ENCODE measurements at places on chromosomes 7 and 10.

GRCh38 chr7:133975130-133975529 is 152.0 kb upstream of the LRGUK start:
- DNase-seq: no peak

DNA sequence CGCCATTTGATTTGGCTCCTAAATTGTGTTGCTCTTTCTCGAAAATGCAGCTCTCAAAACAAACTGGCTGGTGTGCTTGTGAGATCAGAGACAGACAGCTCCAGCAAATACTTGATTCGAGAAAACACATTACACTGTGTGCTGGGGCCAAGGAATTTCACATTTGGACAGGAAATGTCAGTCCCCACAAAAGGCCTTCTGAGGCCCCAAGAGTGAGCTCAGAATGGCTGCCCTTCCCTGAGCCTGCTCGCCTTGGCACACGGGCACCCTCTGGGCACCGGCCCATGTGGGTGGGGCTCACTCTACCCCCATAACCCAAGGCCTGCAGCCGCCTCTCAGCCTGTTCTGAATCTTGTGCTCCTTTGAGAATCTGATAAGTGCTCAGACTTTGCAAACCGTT is 13.9 kb upstream of the HSPA12A start:
- no peak for DNase-seq

DNA sequence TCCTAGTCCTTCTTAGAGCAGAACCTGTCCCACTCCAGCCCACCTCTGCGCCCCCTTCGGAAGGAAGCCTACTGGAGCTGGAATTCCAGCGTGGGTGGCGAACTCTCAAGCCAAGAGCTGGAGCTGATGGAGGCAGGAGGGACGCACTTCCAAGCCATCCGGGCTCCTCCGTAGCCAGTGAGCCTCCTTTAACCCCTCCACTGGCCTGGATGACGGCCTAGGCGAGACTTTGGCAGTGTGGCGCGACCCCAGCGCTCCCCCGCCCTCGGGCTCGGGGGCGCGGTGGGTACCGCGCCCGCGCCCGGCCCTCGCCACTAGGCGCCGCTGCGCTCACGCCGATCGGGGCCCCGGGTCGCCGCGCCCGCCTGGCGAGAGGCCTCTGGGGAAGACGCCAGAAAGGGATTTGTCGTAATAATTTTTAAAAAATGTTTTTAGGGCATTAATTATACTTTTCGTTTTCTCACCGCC is 5.1 kb upstream of the EMX2 start:
- peak; percentile 45 for DNase-seq

GRCh38 chr10:60818134-60818770 is 40.0 kb downstream of the CDK1 start:
- no peak for DNase-seq

DNA sequence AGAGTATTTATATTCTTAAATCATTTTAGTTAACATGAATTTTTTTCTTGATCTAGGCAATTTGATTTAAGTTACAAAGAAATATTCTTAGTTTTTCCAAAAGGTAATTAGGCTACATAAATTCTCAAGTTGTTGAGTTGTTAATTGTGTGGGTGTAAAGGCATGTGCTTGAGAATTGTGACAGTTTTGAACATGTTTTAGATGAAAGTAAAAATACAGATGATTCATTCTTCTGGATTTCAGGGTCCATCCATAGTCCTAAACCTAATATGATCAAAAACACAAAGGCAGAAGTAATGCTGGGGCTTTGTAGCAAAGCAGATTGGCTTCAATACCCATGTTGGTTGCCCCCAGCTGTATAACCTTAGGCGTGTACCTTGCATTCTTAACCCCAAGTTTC is 127.9 kb downstream of the CPED1 start:
- no peak for DNase-seq

DNA sequence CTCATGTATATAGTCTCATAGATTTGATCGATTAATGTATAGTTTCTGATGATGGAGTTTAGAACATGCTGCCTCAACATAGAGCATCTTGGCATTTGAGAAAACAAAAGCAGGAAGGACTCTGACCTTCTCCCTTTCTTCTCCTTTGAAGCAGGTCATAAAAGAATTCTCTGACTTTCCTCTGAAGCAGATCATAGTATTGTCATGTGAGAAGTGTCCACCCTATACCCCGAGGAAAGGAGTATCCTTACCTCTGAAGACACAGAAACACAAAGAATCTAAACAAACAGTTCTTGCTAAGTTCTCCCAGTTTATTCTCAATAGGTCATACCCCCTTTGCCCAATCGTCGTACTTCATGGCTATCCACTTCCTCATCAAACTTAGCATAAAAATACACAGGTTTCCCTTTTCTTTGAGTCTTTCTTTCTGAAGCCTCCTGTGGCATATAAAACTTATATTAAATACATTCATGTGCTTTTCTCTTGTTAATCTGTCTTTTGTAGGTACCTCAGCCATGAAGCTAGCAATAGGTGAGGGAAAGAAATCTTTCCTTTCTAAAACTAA is 194.9 kb downstream of the REEP3 start:
- no peak for DNase-seq

DNA sequence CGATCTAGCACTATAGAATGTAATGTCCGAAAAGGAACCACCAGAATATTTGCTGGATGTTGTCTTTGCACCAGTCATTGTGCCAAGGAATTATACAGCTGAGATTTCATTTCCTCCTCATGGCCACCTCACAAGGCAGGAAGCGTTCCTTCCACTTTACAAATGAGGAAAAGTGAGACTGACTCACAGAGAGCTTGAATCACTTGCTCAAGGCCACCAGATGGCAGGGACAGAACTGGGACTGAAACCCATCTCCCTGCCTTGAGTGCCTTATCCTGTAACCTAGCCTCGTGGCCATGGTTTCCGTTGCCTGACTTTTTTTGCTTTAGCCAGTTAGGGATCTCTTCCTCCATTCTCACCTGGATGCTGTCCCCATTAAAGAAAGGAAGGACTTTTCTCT is 44.7 kb upstream of the PDZD8 start:
- DNase-seq: no peak

GRCh38 chr10:124622158-124622557 is 122.0 kb downstream of the FAM53B start:
- DNase-seq: no peak

GRCh38 chr10:29897999-29898716 is 161.2 kb downstream of the JCAD start:
- no peak for DNase-seq

GRCh38 chr7:111147708-111148533 is 57.0 kb downstream of the LRRN3 start:
- no peak for DNase-seq

DNA sequence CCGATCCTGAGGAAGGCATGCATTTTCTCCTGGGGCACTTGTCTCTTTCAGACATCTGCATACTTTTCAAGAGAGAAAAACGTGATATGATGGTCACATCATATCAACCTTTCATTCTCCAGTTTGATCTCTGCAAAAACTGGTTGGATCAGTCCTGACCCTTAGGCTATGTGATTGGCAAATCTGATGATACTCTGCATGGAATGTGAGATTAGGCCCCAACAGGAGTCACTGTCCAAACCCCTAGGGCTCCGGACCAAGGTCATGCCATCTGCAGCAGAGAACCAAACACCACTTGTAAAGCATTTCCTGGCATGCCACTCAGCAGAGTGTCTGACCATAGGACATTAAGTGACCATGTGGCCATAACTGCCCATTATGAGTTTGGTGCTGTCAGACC is 8.6 kb downstream of the GCK start:
- no peak for DNase-seq

DNA sequence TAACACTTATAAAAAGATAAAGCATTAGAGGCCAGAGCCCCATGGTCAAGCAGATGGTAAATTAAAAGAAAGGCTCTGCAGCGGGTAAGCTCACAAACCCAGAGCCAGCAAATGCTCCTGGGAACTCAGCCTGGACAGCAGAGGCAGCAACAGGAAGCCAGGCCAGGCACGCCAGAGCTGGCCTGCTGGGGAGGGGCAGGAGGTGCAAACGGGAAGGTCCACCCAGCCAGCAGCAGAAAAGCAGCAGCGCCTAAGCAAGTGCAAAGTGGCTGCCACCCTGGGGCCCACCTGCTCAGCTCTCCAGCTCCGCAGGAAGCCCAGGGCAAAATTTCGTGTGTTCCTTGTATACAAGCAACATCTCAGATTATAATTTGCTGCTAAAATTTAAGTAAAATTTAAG is 82.7 kb upstream of the GPR22 start:
- peak; percentile 84 for DNase-seq

GRCh38 chr10:63798599-63799498 is 277.6 kb downstream of the REEP3 start:
- no peak for DNase-seq

- no peak for DNase-seq
Measured at GRCh38 chr10:70147259-70147625, 742 bp upstream of the TYSND1 start.

GRCh38 chr7:33901847-33902246 is 3.5 kb upstream of the BMPER start:
- DNase-seq: no peak

GRCh38 chr7:155144371-155144770 is 74.2 kb downstream of the HTR5A start:
- DNase-seq: no peak

DNA sequence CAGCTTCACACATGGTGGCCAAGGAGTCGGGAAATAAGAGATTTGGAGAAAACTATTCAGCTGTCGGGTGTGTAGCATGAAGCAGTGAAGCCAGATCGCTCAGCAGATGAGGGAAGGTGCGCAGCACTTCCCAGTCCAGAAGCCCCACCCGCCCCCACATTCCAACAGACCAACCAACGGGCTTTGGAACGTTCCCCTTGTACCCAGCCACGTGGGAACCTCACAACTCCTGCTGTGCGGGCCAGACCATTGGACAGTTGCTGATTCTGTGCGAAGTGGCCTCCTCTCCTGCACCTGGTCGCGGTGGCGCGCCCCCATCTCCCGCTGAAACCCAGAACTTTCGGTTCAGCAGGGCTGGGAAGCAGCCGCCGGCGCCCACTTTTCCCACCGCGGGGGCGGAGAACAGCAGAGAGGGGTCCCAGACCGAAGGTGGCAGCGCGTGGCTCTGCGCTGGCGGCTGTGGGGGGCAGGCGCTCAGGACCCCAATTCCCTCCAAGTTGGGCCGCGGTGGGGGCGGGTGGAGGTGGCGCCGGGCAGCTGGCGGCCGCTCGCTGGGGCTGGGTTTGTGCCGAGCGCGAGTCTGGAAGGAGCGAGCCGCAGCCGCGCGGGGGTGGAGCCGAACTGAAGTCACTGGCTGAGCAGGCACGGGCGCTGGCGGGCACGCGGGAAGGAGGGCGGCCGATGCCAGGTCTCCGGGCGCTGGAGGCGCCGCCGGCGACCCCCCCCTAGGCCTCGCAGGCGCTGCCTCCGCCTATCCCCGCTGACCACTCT is 1301.5 kb upstream of the SORCS1 start:
- DNase-seq: no peak

GRCh38 chr10:126247446-126247975 is 140.8 kb downstream of the ADAM12 start:
- no peak for DNase-seq

DNA sequence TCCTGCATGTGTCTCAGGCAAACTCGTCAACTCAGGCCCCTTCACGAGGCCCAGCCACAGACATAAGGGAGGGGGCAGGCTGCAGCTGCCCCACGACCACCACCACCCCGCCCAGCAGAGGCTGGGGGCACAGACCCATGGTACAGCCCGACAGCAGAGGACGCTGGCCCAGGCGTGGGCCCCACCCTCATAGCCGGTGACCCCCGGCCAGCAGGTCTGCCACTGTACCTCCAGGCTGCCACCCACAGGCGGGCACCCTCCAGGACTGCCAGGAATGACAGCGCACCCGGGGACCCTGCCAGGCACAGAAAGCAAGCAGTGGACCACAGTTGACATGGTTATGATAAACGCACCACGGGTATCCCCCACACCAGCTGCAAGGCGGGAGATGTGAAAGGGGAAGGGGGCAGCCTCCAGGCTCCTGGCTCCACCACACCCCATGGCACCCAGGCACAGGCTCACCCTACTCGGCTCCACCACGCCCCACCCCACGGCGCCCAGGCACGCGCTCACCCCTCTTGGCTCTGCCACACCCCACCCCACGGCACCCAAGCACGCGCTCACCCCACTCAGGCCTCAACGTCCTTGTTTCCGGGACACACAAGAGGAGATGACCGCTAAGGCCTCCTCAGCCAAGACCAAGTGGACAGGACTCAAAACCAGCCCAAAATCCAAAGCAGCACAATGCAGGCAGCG is 135.9 kb downstream of the MAD1L1 start:
- no peak for DNase-seq

DNA sequence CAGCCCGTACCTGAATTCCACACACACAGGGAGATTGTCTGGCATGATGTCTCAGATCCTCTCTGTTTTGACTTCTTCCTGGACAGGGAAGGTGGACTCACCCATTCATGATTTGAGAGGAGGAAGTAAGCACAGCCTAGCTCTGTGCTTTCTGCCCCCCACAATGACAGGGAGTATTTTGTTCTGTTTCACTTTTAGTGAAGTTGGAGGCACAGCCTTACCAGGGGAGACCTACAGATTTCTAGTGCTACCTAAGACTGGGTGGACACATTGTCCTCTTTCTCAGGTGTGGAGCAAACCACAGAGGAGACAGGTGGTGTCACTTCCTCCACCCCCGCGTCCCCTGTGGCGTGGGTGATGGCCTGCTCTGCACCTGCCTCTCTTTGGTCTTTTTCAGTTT is 408.6 kb upstream of the PFKP start:
- DNase-seq: no peak

- DNase-seq: no peak
Measured at GRCh38 chr7:51278797-51279196, 37.8 kb downstream of the COBL start.

DNA sequence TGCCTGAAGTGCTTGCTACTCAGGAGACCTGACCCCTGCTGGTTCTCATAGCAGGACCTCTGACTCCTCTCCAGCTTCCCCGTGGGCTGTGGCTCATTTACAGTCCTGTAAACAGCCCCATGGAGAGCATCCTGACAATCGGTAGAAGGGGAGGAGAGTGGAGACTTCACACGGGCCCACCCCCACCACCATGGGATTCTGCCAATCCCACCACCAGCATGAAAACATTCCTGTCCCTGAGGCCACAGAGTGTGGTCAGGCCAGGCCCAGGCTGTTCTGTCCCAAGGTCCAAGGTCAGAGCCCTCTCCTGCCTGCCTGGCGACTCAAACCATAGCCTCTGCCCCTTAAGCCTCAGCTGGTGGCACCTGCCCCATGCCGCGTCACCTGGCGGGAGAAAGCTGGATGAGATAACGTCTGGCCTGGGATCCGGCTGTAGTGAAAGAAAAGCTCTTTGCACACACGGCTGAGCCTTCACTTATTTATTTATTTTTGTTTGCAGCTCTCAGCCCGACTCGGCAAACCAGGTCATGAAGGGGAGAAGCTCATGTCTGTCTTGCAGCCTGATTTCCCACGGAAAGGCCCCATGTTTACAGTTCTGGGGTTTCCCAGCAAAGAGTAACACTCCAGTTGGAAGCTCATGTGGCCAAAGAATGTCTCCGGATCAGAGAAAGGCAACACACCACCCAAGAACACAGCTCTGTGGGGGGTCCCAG is 293.6 kb upstream of the ZMIZ1 start:
- DNase-seq: no peak

DNA sequence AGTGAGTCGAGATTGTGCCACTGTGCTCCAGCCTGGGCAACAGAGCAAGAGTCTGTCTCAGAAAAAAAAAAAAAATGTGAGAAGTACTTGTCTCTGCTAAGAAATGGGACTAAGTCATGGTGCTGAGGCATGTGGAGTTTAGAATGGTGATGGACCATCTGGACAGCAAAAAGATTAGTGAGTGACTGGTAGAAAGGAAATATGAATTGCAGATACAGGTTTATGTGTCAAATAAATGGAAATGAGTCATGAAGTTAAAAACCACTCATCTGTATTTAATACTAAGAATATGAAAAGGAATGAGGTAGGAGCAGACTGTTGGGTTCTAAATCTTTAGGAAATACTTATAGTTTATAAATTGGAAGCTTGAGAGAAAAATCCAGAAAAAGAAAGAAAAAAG is 625.7 kb upstream of the ANKRD30A start:
- no peak for DNase-seq
